ENCODE measurements at places on chromosomes 4 and X.

GRCh38 chrX:18422886-18423285 is 2.5 kb upstream of the CDKL5 start:
- no peaks in the 10 kb centered on the region for H3K36me3 ChIP-seq
- no peaks in the 10 kb centered on the region for H3K27me3 ChIP-seq
- no peak overlapping the region for H3K4me3 ChIP-seq
- H3K27ac ChIP-seq = peak overlapping the region; percentile 55

GRCh38 chr4:184534511-184535391 is 60.4 kb upstream of the IRF2 start:
- no peak overlapping the region for H3K4me3 ChIP-seq
- no peak for DNase-seq
- H3K27ac ChIP-seq = peak overlapping the region; percentile 93
- no peaks in the 10 kb centered on the region for H3K27me3 ChIP-seq

DNA sequence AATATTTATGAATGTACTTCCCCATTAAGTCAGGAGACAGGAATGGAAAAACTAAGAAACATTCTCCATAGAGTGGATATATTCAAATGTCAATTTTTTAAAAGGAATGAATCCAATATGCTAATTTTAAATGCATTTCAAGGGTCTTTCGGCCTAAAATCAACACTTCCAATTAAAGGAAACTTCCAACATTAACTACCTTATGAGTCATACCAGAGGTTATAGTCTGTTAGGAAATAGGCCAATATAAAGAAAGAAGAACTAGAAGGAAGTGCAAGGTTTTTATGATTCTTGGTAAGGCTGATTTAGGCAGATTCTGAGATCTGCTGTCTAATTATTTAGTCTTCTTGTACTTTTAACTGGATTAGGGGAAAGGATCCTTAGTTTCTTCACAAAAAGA is 260.1 kb upstream of the EDNRA start:
- no peak overlapping the region for H3K4me3 ChIP-seq
- H3K36me3 ChIP-seq = no peaks in the 10 kb centered on the region
- peaks cover 41% of the 10 kb centered on the region for H3K4me1 ChIP-seq
- no peak overlapping the region for H3K27ac ChIP-seq
- DNase-seq = no peak
- no peaks in the 10 kb centered on the region for H3K27me3 ChIP-seq

- DNase-seq = no peak
- H3K27me3 ChIP-seq = no peaks in the 10 kb centered on the region
- no peaks in the 10 kb centered on the region for H3K4me1 ChIP-seq
- H3K27ac ChIP-seq = no peak overlapping the region
- H3K36me3 ChIP-seq = no peaks in the 10 kb centered on the region
- no peak overlapping the region for H3K4me3 ChIP-seq
These were observed 102.5 kb downstream of the RASL11B start for GRCh38 chr4:52964561-52965101.

- H3K4me1 ChIP-seq = no peaks in the 10 kb centered on the region
- no peak overlapping the region for H3K4me3 ChIP-seq
- no peaks in the 10 kb centered on the region for H3K36me3 ChIP-seq
- no peaks in the 10 kb centered on the region for H3K27me3 ChIP-seq
These were observed 40.0 kb downstream of the CHRNA9 start for GRCh38 chr4:40375095-40375494.

DNA sequence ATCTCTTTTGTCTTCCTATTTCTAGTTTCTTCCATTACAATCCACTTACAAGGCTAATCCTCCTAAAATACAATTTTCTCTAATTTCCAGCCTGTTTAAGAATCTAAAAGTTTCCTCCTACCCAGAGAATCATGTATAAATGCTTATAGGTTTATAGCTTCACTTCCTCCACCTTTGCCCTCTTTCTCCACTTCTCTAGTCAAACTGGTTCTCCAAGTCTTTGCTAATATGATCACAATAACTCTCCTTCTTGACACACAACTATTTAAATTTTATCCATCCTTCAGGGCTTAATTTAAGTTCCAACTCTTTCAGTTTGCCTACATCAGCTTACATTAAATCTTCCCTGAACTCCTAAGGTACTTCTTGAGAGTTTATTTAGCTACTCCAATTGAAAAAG is 69.2 kb downstream of the RPS6KA6 start:
- no peak overlapping the region for H3K4me3 ChIP-seq
- no peaks in the 10 kb centered on the region for H3K27me3 ChIP-seq
- H3K27ac ChIP-seq = no peak overlapping the region
- no peak for DNase-seq
- H3K4me1 ChIP-seq = no peaks in the 10 kb centered on the region

DNA sequence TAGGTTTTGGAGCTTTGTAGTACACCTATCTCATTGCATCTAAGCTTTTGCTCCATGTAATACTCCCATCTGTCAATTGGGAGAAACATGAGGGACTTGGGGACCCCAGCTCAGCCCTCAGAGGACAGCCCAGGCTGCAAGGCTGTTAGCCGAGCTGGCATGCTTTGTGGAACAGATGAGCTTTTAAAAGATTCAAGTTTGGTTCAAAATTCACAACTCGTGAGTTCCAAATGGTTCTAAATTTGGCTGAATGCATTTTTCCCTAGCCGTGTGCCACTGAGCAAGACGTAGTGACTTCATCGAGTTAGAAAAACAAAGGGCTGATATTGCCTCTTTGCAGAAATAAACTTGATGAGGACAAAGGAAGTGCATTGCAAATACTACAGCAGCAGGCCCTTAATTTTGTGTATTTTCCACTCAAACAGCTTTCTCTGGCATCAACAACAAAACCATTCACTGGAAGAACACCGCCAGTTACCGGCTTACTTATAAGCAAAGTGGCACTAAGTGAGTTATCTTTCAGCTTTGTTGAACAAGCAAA is 165.0 kb upstream of the HS3ST1 start:
- no peak for DNase-seq
- H3K27ac ChIP-seq = no peak overlapping the region
- no peaks in the 10 kb centered on the region for H3K27me3 ChIP-seq
- no peak overlapping the region for H3K4me3 ChIP-seq

GRCh38 chr4:35105486-35105885 is 1138.8 kb downstream of the ARAP2 start:
- DNase-seq = no peak
- H3K4me1 ChIP-seq = no peaks in the 10 kb centered on the region
- no peaks in the 10 kb centered on the region for H3K27me3 ChIP-seq
- H3K36me3 ChIP-seq = no peaks in the 10 kb centered on the region
- H3K27ac ChIP-seq = no peak overlapping the region
- no peak overlapping the region for H3K4me3 ChIP-seq

DNA sequence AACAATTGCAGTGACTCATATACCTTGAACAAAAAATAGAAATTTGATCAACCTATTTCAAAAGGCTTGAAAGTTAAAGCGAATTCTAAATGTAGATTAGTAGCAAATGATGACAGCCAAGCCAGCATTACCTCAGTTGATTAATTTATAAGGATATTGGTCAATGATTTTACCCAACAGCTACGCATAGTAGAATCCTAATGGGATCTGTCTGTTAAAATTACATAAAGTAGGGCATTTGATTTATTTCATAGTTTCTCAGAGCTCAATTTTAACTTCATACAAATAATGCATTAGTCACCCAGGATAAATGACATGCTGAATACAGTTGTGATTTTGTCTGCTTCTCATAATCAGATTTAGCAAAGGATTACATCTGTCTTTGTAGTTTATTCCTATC is 12.0 kb downstream of the AFF2 start:
- H3K36me3 ChIP-seq = no peaks in the 10 kb centered on the region
- DNase-seq = no peak
- H3K27ac ChIP-seq = no peak overlapping the region
- H3K27me3 ChIP-seq = no peaks in the 10 kb centered on the region

DNA sequence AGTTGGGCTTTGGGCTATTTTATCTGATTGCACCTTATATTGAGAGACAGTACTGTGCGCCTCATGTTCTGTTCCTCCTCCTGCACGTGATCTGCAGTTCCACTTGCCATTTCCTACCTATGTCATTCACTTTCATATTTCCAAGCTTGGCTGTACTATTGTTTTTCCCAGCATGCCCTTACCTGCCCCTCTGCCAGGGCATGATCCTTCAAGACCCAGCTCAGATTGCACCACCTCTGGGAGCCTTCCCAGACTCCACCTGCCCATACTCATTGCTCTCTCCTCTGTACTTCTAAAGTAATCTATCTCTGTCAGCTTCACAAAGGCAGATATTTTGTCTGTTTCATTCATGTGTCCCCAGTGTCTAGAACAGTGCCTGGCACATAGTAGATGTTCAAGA is 11.6 kb downstream of the SLC25A5 start:
- H3K4me1 ChIP-seq = no peaks in the 10 kb centered on the region
- no peaks in the 10 kb centered on the region for H3K36me3 ChIP-seq
- H3K4me3 ChIP-seq = no peak overlapping the region
- H3K27me3 ChIP-seq = no peaks in the 10 kb centered on the region
- no peak overlapping the region for H3K27ac ChIP-seq
- no peak for DNase-seq

DNA sequence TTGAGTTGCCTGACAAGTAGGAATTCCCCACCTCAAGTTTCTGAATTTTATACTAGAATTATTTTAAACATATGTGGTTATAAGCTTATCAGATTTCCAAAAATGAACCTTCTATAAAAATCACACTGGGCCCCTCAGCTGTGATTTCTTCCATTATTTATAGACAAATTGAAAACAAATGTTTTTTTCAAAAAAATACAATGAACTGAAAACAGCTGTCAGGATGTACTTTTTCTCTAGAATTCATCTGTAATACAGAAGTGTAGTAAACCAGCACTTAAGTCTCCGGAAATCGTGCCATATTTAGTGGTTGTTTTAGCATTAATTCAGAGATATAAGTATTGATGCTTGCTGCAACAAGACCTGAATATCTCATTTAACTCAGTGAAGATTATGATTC is 74.0 kb downstream of the SPRY1 start:
- no peaks in the 10 kb centered on the region for H3K36me3 ChIP-seq
- no peaks in the 10 kb centered on the region for H3K27me3 ChIP-seq
- H3K4me1 ChIP-seq = no peaks in the 10 kb centered on the region
- no peak for DNase-seq

- no peaks in the 10 kb centered on the region for H3K27me3 ChIP-seq
- H3K27ac ChIP-seq = no peak overlapping the region
- no peaks in the 10 kb centered on the region for H3K36me3 ChIP-seq
- H3K4me1 ChIP-seq = no peaks in the 10 kb centered on the region
These were observed 727.2 kb downstream of the C4orf33 start for GRCh38 chr4:129823105-129823504.

DNA sequence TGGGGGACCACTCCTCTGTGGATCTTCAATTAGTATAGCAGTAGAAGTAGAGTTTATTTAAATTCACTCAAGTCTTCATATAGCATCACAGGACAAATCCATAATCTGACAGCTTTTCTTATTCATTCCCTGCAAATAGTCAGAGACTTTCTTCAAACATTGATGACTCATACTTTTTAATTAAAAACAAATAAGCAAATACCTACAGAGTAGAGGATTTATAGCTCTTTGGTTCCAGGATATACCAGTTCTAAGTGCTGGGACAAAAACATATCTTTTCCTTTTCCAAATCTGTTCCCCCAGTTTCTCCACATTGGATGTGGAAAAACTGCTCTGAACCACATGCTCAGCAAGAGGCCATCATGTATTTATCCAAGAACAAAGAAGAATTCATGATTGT is 24.1 kb downstream of the EMCN start:
- no peaks in the 10 kb centered on the region for H3K36me3 ChIP-seq
- no peak overlapping the region for H3K27ac ChIP-seq
- H3K4me3 ChIP-seq = no peak overlapping the region
- no peaks in the 10 kb centered on the region for H3K4me1 ChIP-seq

- DNase-seq = peak; percentile 50
- no peaks in the 10 kb centered on the region for H3K27me3 ChIP-seq
- H3K36me3 ChIP-seq = no peaks in the 10 kb centered on the region
- H3K27ac ChIP-seq = peak overlapping the region; percentile 89
These were observed 120.5 kb upstream of the FAT1 start for GRCh38 chr4:186844059-186844681.

GRCh38 chr4:115780835-115781234 is 667.4 kb upstream of the NDST4 start:
- no peak for DNase-seq
- no peaks in the 10 kb centered on the region for H3K4me1 ChIP-seq
- no peaks in the 10 kb centered on the region for H3K27me3 ChIP-seq
- H3K27ac ChIP-seq = no peak overlapping the region

DNA sequence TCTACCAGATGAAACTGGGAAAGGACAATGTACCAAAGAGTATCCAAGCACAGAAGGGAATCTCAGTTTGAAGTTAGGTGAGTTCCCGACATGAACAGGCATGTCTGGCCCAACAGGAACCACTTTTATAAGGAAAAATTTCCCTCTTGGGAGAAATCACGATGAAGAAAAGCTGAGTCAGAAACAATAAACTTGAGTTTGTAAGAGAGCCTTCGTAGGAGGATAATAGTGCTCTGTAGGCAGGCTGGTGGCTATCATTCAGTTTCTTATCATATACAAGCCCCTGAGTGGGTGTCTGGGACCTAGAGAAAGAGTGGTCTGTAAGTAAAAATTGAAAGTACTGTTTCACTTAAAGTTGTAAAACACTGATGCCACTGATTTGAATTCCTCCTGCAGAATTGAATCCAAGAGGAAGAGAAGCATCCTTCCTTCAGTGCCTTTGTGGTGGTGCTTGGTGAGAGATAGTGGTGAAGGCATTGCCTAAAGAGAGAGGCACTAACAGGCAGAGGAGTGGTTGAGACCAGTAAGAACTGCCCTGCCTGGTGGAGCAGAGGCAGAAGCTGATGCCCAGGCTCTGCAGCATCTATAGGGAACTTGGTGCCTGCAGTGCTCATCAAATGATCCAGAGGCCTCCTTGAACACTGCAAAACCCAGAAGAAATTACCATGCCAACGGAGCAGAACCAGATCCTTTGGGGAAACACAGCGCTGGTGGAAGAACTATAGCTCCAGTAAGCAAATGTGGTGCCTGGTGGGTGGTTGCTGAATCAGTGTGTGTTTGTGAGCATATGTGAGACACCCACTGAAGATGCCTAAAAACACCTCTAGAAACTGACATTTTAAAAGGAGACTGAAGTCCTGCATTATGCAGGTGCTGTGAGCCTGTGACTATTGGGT is 31.7 kb upstream of the METAP1 start:
- H3K4me1 ChIP-seq = no peaks in the 10 kb centered on the region
- no peak overlapping the region for H3K27ac ChIP-seq
- no peak for DNase-seq
- H3K27me3 ChIP-seq = no peaks in the 10 kb centered on the region

- no peak overlapping the region for H3K4me3 ChIP-seq
- DNase-seq = no peak
- no peaks in the 10 kb centered on the region for H3K36me3 ChIP-seq
- H3K4me1 ChIP-seq = no peaks in the 10 kb centered on the region
These were observed 41.5 kb downstream of the RAB40AL start for GRCh38 chrX:102978594-102978993.

- H3K36me3 ChIP-seq = no peaks in the 10 kb centered on the region
- H3K4me1 ChIP-seq = peaks cover 7% of the 10 kb centered on the region
- no peak for DNase-seq
- H3K4me3 ChIP-seq = no peak overlapping the region
- H3K27me3 ChIP-seq = no peaks in the 10 kb centered on the region
- H3K27ac ChIP-seq = no peak overlapping the region
These were observed 62.5 kb downstream of the PGRMC2 start for GRCh38 chr4:128225148-128225547.

Data from tibial artery (tissue), 4 donors.